ENCODE measurements at places on chromosomes 16 and 17.
A peak's percentile ranks its signal among the peaks of the same experiment; 100 is the strongest.

- DNase-seq: peak; percentile 78
Observed at GRCh38 chr17:40177275-40177874, at the start of gene RAPGEFL1. Gene RAPGEFL1 (plus strand): TSS chr17:40177470. CDS start chr17:40177862, 392 bp downstream.

- DNase-seq: no peak
Observed at GRCh38 chr17:4947411-4948165, 742 bp downstream of the PFN1 start.

DNA sequence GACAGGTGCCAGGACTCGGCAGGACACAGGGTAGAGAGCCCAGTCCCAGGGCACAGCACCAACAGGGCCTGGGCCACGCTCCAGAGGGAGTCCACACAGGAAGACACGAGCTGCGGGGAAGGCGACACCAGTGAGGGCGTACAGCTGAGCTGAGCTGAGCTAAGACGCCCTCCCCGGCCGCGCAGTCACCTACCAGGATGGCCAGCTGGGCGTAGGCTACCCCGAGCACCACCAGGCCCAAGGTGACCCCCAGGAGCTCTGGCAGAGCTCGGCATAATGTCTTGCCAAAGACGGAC is 42.6 kb downstream of the TSC2 start:
- no peak for DNase-seq

GRCh38 chr17:58336456-58337209 is 8.0 kb upstream of the TSPOAP1 start:
- DNase-seq: no peak

- DNase-seq: no peak
Observed at GRCh38 chr16:84448444-84448843, 56.0 kb downstream of the MEAK7 start.

GRCh38 chr16:57729182-57729484 is 6.4 kb upstream of the KATNB1 start:
- no peak for DNase-seq

DNA sequence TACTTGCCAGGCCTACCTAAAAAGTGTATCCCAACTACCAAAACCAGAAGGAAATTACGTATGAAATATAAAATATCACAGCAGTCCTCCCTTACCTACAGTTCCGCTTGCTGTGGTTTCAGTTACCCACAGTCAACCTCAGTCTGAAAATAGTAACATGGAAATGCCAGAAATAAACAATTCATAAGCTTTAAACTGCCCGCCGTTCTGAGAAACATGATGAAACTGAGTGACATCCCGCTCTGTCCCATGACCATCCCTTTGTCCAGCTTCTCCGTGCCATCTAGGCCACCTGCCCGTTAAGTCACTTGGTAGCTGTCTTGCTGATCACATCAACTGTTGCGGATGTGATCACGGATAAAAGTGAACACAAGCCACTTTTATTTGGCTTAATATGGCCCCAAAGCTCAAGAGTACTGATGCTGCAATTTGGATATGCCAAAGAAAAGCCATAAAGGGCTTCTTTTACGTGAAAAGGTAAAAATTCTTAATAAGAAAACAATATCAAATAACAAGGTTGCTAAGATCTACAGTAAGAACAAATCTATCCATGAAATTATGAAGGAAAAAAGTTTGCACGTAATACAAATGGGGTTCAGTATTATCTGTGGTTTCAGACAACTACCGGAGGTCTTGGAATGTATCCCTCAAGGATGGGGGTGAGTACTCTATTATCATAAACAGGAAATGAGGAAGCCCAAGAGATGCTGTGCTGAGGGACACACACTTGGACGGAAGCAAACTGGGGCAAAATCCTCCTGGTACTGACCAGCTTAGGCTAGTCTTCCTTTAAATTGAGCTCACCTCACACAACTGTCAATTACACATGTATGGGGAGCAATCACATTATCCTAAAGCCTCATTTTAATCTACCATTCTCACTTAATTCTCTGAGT is 8.2 kb downstream of the USP22 start:
- DNase-seq: peak; percentile 51

DNA sequence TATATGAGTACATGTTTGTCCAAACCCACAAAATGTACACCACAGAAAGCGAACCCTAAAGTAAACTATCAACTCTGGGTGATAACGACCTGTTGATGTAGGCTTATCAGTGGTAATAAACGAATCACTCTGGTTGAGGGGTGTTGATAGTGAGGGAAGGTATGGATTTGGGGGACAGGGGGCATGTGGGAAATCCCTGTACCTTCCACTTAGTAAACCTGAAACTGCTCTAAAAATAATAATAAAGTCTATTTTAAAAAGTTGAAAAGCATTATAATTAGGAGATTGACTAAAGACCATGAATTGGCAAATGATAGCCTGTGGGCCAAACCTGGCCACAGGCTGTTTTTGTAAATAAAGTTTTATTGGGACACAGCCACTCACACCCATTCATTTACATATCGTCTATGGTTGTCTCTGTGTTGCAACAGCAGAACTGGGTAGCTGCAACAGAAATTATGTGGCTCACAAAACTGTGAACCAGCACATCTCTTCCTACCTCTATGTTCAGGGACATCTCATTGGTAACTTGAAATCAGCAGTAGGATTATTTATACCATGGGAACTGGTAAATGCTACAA is 85.5 kb upstream of the CDYL2 start:
- no peak for DNase-seq

GRCh38 chr17:52410781-52411180 is 252.3 kb upstream of the CA10 start:
- no peak for DNase-seq

GRCh38 chr16:90012991-90013745 is 6.1 kb downstream of the DBNDD1 start:
- no peak for DNase-seq

- no peak for DNase-seq
Observed at GRCh38 chr16:74160759-74161158, 135.9 kb upstream of the PSMD7 start.

GRCh38 chr17:77427391-77427991 is 286.7 kb downstream of the SEC14L1 start:
- DNase-seq: no peak

- no peak for DNase-seq
Observed at GRCh38 chr16:67702130-67702529, 17.0 kb downstream of the GFOD2 start.

GRCh38 chr16:58503166-58503862 is 3.4 kb downstream of the NDRG4 start:
- no peak for DNase-seq

GRCh38 chr16:31214708-31215286 is 878 bp downstream of the TRIM72 start:
- DNase-seq: no peak

GRCh38 chr17:40422990-40423633 is 5.4 kb upstream of the TOP2A start:
- DNase-seq: no peak

- no peak for DNase-seq
Observed at GRCh38 chr17:43549496-43549895, 3.4 kb upstream of the ETV4 start.

- no peak for DNase-seq
Observed at GRCh38 chr17:1009229-1010085, 12.5 kb downstream of the TIMM22 start.

DNA sequence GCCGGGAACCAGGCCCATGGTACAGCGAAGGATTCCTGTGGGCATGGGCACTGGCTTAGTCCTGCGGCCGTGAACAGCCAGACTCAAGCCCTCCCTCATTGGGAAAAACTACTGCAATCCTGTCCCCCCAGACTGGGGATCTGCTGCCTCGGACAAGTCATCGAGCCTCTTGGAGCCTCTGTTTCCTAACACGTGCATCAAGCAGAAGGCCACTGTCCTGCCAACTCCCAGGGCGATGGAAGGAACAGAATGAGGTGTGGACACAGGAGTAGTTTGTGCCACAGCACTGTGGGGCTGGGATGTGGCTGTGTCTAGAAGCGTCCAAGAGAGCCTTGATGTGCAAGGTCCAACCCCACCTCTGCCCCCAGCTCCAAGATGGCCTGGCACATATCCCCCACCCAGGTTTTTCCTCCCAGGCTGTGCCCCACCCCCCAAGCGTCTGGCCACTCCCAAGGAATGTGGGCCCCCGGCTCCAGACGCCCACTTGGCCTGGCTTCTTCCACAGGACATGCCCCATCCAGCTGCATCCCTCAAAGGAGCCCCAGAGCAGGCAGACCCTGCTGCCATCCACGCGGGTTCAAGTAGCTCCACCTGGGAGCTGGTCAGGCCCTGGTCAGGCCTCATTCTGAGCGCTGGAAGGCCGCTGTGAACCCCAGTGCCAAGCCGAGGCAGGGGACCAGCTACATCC is 3.4 kb downstream of the CAMKK1 start:
- DNase-seq: no peak

DNA sequence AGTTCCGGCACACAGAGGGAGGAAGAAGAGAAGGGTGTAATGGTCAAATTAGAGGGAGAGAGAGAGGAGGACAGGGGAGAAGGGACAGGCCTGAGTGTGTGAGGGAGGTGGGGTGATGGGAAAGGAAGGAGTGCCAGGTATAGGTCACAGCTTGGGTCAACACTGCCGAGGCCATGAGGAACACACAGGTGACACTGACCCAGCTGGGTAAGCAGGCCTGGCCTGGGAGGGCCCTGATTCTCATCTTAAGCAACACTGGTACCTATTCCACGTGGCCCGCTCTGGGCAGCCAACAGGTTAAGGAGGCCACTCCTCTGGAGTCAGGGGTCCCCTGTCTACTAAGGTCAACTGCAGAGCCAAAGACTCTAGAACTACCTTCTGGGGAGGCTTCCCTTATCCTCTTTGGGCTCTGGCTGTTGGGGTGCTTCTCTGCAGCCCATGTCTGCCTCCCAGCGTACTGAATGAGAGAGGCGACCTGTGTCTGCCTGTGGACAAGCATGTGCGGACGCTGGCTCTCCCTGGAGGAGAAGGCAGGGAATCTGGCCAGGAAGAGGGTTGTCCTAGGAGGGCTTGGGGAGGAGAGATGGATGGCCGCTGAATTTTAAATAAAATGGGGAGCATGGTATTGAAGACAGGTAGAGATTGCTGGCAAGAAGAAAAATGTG is 57.6 kb downstream of the RGS9 start:
- no peak for DNase-seq

- no peak for DNase-seq
Observed at GRCh38 chr16:30743716-30744115, 4.5 kb upstream of the PHKG2 start.

DNA sequence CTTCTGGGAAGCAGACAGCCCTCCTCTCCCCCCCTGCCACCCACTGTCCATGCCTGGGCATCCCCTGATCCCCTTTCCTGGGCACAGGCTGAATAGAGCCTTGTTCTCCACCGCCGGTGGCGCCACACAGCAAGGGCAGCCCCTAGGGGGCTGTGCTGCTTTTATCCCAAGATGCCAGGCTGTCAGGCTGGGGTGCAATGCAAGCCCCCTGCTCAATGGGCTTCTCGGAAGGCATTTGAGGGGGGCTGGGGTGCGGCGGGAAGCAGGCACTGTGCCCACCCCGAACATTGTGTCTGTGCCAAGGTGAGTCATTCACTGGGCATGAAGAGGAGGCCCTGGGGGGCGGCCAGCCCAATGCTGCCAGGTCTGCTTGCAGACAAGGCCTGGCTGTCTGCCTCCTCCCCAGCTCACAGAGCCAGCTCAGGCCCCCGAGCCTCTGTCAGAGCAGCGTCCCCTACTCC is 1.5 kb upstream of the GFAP start:
- DNase-seq: peak; percentile 85

DNA sequence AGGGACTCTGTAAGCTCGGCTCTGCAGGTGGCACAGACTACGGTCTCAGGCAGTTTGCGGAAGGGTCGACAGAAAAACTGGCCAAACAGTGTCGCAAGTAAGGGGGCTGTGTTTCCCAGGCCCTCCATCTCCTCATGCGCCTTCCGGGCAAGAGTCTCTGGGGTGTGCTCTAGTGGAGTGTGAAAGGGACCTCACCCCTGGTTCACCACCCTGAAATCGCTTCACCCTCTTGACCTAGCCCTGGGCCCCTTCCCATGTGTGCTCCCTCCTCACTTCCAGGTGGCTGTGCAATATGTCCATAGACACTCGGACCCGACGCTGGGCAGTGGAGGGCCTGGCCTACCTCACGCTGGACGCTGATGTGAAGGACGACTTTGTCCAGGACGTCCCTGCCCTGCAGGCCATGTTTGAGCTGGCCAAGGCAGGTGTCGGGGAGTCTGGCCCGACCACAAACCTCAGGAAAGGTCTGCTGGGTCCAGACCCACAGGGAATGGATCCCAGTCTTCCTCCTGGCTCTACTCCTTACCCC is 22.3 kb downstream of the UNC45B start:
- no peak for DNase-seq

GRCh38 chr16:14455573-14455972 is 174.5 kb downstream of the PARN start:
- DNase-seq: no peak

DNA sequence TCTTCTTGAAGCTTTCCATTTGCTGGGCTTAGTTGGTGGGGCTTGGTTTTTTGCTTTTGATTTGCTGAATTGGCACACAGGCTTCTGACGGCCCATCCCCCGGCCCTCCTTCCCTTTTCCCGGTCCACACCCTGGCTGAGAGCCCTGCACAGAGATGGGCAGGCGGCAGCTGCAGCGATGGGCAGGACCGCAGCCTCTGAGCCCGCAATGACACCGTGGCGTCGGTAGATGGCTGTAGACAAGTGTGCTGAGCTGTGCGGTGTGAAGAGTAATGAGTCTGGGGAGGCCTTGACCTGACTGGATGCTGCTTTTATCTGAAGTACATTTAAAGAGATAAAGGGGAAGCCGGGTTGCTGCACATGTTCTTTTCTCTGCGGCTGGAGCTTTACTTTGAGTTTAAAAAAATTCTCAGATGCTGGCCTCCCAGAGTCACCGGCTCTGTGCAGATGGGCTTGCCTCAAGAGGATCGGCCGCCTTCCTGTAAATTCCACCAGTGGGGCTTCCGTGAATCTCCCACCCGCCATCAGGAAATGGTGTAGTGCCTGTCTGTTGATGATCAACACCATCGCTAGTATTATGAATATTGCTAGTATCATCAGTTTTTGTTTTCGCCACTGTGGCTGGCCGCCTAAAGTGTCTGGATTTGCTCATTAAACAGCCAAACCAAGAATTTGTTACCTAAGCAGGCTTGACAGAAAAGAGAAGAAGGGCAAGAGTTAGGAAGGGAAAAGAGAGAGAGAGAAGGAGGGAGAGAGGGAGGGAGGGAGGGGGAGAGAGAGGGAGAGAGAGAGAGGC is 245.6 kb upstream of the RBFOX1 start:
- peak; percentile 75 for DNase-seq

DNA sequence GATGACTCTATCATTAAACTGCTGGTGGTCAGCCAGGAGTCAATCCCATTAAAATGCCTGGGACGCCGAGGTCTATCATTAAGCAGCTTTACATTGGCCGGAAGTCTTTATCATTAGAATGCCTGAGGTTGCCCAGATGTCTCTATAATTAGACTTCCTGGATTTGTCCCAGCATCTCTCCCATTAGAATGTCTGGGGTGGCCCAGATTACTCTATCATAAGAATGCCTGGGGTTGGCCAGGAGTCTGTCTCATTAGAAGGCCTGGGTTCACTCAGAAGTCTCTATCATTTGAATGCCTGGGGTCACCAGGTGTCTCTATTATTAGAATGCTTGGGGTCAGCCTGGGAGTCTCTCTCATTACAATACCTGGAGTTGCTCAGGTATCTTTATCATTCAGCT is 2227.2 kb downstream of the TP53TG3F start:
- DNase-seq: no peak

GRCh38 chr17:61605692-61606091 is 14.7 kb upstream of the NACA2 start:
- no peak for DNase-seq
